ENCODE measurements at places on chromosomes 13 and 19. TPM values are rescaled to one million over a fixed set of nuclear protein-coding genes. Genes with fewer than 3 reads are reported as not detected.

IGFL3 gene
- not detected for total RNA-seq

CYP2A7 gene
- not detected for total RNA-seq

ADPRHL1 gene
- 0.25 TPM for total RNA-seq

SHD gene
- total RNA-seq: not detected

POU2F2 gene
- total RNA-seq: 0.26 TPM

RXFP2 gene
- total RNA-seq: not detected

ADGRE2 gene
- total RNA-seq: 0.38 TPM

FOSB gene
- 1.3 TPM for total RNA-seq

ZFP14 gene
- 3.4 TPM for total RNA-seq

GDF15 gene
- 74.8 TPM for total RNA-seq

MYCBP2 gene
- 124 TPM for total RNA-seq

FBXO27 gene
- total RNA-seq: 0.77 TPM

FREM2 gene
- not detected for total RNA-seq

SULT2B1 gene
- 0.13 TPM for total RNA-seq

NLRP5 gene
- total RNA-seq: not detected

ZNF667 gene
- 2.5 TPM for total RNA-seq

TPT1 gene
- total RNA-seq: 1,518 TPM

ZNF317 gene
- total RNA-seq: 11.5 TPM

MATK gene
- 0.64 TPM for total RNA-seq

DUS3L gene
- 22.9 TPM for total RNA-seq

CEACAM4 gene
- not detected for total RNA-seq

ZNF560 gene
- total RNA-seq: under 0.01 TPM

NOVA2 gene
- total RNA-seq: 5.1 TPM

SPATA13 gene
- total RNA-seq: 2.1 TPM

PET100 gene
- 17.7 TPM for total RNA-seq

FPR2 gene
- total RNA-seq: not detected

CRB3 gene
- total RNA-seq: not detected

CBY2 gene
- not detected for total RNA-seq

AP1M1 gene
- 43.9 TPM for total RNA-seq

ERICH4 gene
- total RNA-seq: not detected

PROSER3 gene
- 1.3 TPM for total RNA-seq

KLK2 gene
- total RNA-seq: not detected

PSG6 gene
- total RNA-seq: not detected

C1QTNF9 gene
- total RNA-seq: not detected

POSTN gene
- 3.3 TPM for total RNA-seq

ZNF607 gene
- 2.6 TPM for total RNA-seq

Data from dermis microvascular lymphatic vessel endothelial cell (primary cell).